Motor neuron (in vitro differentiated cells): ENCODE measurements at places on chromosomes 1 and 21. TPM values are rescaled to one million over a fixed set of nuclear protein-coding genes. Genes with fewer than 3 reads are reported as not detected.

The CASQ2 gene
- total RNA-seq: 0.54 TPM in 1 of 2 replicates, not detected in the other

The GJA8 gene
- 0.21 TPM in 1 of 2 replicates, not detected in the other for total RNA-seq

The POMGNT1 gene
- total RNA-seq: 67.6 and 75.8 TPM in 2 replicates

The LRRC41 gene
- total RNA-seq: 83.2 and 83.3 TPM in 2 replicates

The DUSP12 gene
- 98.4 and 100 TPM in 2 replicates for total RNA-seq

The HHIPL2 gene
- total RNA-seq: 0.22 and 0.94 TPM in 2 replicates
